ENCODE measurements at places on chromosomes 3 and 15.

GRCh38 chr3:15083252-15083651 lies 15.7 kb downstream of the RBSN start:
- DNase-seq = no peak

- DNase-seq = peak; percentile 88
These were observed 40.9 kb upstream of the SMAD3 start for GRCh38 chr15:67024314-67024997.

GRCh38 chr3:194058189-194058571 lies 77.8 kb upstream of the HES1 start:
- DNase-seq = peak; percentile 25

GRCh38 chr3:42799376-42799775 lies 4.9 kb downstream of the HIGD1A start:
- no peak for DNase-seq

- no peak for DNase-seq
These were observed 35.9 kb downstream of the ADCY5 start for GRCh38 chr3:123412811-123413604.

DNA sequence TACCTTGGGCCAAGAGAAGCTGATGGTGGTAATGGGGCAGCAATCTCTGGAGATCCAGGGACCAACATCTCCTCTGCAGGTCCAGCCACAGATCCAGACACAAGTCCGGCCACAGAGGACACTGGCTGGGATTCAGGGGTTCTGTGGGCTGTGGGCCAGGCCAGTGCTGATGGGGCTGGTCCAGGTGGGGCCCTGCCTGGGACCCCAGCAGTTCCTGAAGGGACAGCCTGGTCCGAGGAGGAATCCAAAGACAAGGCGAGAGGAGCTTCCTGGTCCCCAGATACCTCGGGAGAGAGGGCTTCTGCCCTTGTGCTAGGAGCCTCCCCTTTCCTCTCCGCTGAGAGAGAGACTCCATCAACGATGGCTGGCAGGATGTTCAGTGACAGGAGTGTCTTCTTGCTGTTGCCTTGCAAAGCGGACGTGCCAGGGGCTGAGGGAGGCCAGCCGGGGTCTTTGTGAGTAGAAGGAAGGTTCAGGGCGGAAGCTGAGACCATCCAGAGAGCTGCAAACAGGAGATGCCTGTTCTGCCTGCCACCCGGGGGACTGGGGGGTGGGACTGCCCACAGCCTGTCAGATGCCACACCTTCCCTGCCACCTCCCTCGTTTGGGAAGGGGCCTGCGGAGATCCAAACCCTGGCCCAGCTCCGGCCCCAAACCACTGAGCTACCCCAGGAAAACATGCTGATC lies 24.5 kb upstream of the GOLGA6C start:
- DNase-seq = no peak

GRCh38 chr15:45892182-45892581 lies 257.4 kb downstream of the SQOR start:
- no peak for DNase-seq

DNA sequence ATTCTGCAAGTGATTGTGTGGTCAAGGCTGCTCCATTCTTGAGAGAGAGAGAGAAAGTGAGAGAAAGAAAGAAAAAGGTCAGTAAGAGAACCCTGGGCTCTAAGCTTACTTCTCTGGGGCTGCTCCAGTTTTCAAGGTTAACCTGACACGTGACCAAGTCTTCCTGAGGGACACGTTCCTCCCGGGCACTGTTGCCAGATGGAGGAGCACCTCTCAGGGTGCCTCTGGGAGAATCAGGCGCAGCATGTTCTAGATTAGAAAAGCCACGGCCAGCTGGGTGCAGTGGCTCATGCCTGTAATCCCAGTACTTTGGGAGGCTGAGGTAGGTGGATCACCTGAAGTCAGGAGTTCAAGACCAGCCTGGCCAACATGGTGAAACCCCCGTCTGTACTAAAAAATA lies 60.8 kb downstream of the ITGA11 start:
- DNase-seq = no peak

- no peak for DNase-seq
These were observed 142.8 kb downstream of the IMPG2 start for GRCh38 chr3:101177577-101177976.

GRCh38 chr3:163218336-163218735 lies 1721.7 kb downstream of the OTOL1 start:
- no peak for DNase-seq

DNA sequence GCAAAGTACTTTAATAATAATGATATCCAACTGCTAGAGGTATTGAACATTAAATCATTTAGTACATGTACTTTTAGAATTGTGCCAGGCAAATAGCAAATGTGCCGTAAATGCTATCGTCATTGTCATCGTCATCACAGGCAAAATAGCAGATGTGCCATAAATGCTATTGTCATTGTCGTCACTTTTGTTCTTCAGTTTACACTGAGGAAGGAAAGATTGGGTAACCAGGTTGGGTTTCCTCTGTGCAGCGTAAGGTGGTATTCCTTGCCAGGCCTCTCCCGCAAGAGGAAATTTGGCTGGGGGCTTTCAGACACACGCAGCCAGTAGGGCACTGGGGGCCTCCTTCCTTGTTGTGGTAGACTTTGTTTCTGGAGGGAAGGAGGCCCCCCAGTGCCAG lies 26.4 kb downstream of the ABHD17C start:
- DNase-seq = no peak

GRCh38 chr3:67377299-67377698 lies 277.1 kb downstream of the SUCLG2 start:
- DNase-seq = no peak

DNA sequence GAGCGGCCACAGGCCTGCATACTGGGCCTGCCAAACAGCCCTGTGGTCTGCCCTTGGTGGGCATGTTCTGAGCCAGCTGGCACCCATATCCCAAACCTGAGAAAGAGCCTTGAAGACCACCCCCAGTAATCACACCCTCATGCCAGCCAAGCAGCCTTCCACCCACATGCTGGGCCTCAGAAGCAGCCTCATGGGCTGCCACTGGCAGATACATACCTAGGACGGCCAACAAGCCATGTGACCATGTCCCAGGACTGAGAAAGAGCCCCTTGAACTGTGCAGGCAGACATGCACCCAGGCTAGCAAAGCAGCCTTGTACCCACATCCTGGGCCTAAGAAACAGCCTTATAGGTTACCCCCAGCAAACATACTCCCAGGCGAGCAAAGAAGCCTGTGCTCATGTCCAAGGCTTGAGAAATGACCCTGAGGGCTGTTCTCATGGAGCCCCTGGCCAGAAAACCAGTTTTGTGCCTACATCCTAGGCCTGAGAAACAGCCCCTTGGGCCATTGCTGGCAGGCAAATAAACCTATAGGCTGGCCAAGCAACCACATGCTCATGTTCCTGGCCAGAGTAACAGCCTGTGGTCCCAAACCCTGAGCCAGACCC lies 24.9 kb downstream of the TUBGCP5 start:
- DNase-seq = no peak

- no peak for DNase-seq
These were observed 129.9 kb downstream of the ROBO2 start for GRCh38 chr3:77169823-77170222.
